ENCODE measurements at places on chromosomes 7 and 10. TPM values are rescaled to one million over a fixed set of nuclear protein-coding genes. Genes with fewer than 3 reads are reported as not detected.

GRCh38 chr10:3141351-3142005 lies 31.1 kb downstream of the PITRM1 start:
- no peaks in the 10 kb centered on the region for H3K4me1 ChIP-seq
- peaks cover 81% of the 10 kb centered on the region for H3K36me3 ChIP-seq
- no peaks in the 10 kb centered on the region for H3K27me3 ChIP-seq

DNA sequence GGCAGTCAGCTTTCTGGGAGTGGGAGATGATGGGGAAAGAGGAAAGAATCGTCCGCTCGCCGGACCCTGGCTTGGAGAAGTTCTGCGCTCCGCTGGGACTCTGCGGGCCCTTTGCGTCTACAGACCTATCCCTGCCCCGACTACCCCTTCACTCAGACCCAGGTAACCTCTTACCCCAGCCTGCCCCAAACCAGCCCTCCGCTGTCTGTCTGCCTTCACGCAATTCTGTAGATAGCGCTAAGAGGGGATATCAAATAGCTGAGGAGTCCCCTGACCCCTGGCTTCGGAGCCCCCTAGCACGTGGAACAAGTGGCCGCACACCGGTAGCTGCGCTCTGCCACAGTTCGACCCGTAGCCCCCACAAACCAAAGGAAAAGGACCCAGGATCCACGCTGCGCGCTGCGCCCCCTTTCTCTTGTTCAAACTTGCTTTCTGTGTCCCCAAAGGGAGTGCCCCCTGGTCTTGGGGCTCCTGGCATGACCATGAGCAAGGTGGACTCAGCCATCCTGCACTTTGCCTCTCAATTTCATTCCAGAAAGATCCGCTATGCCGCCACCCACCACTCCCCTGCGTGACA lies 7.0 kb downstream of the HOXA4 start:
- H3K27me3 ChIP-seq = peaks cover 100% of the 10 kb centered on the region
- no peak overlapping the region for H3K4me3 ChIP-seq
- H3K27ac ChIP-seq = no peak overlapping the region
- H3K36me3 ChIP-seq = no peaks in the 10 kb centered on the region

DNA sequence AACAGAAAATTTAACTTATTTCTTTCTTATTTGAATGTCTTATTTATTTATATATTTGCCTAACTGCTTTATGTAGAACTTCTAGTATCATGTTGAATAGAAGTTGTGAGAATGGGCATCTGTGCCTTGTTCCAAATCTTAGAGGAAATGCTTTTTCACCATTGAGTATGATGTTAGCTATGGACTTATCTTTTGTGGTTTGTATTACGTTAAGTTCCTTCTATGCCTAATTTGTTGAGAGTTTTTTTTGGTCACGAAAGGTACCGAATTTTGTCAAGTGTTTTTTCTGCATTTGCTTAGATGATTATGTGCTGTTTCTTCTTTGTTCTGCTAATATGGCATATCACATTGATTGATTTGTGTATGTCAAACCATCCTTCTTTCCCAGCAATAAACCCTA lies 161.0 kb upstream of the TRIM24 start:
- no peaks in the 10 kb centered on the region for H3K27me3 ChIP-seq
- no peaks in the 10 kb centered on the region for H3K4me1 ChIP-seq
- no peaks in the 10 kb centered on the region for H3K36me3 ChIP-seq
- no peak overlapping the region for H3K4me3 ChIP-seq
- H3K27ac ChIP-seq = no peak overlapping the region
- peak; percentile 84 for DNase-seq

- DNase-seq = no peak
- no peak overlapping the region for H3K27ac ChIP-seq
- H3K36me3 ChIP-seq = no peaks in the 10 kb centered on the region
- no peak overlapping the region for H3K4me3 ChIP-seq
- no peaks in the 10 kb centered on the region for H3K27me3 ChIP-seq
These were observed 24.6 kb upstream of the STEAP4 start for GRCh38 chr7:88331322-88331721.

DNA sequence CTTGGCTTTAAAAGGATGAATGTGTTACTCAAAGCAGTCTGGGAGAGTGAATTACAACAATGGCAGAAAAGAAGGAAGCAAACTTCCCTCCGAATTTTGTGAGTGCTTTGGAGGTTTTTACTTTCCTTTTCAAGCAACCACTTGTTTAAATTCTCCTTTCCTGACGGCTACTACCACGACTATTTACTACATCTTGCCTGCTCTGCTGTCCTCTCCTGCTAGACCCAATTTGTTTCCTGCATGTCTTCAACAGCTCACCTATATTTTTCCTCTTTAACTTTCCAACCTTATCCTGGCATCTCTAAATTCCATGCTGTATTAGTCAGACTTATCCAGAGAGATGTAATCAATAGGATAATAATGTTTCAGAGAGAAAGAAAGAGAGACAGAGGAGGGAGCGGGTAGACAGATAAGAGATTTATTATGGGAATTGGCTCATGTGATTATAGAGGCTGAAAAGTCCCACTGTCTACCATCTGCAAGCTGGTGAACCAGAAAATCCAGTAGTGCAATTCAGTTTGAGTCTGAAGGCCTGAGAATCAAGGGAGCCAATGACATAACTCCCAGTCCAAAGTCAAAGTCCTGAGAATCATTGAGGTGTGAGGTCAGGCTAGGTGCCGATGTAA lies 42.8 kb upstream of the SLC13A1 start:
- H3K36me3 ChIP-seq = no peaks in the 10 kb centered on the region
- no peaks in the 10 kb centered on the region for H3K27me3 ChIP-seq
- no peaks in the 10 kb centered on the region for H3K4me1 ChIP-seq
- H3K27ac ChIP-seq = no peak overlapping the region
- H3K4me3 ChIP-seq = no peak overlapping the region

- no peaks in the 10 kb centered on the region for H3K36me3 ChIP-seq
- H3K27me3 ChIP-seq = no peaks in the 10 kb centered on the region
- H3K4me1 ChIP-seq = peaks cover 19% of the 10 kb centered on the region
- H3K27ac ChIP-seq = no peak overlapping the region
- DNase-seq = no peak
These were observed 239.3 kb upstream of the SEMA3C start for GRCh38 chr7:81158189-81158588.

- H3K4me1 ChIP-seq = no peaks in the 10 kb centered on the region
- no peaks in the 10 kb centered on the region for H3K27me3 ChIP-seq
- no peaks in the 10 kb centered on the region for H3K36me3 ChIP-seq
These were observed 1079.9 kb upstream of the LRRTM3 start for GRCh38 chr10:65845916-65846315.

DNA sequence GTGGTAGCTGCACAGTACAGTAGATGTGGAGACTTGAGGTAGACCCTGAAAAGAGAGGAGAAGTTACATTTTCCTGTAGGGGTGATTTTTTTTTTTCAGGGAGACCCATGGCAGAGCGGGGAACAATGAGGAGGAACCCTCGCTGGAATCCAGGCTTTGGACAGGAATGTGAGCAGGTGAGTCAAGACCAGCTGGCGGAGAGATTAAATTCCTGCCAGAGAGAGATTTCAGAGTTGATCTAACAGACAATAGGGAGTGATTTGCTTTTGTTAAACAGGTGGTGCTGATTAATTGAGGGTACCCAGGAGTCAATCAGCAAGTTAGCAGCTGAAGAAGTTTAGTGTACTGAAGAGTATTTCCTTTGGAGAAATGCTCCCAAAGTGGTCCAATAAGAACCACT lies 41.6 kb upstream of the MINDY3 start:
- no peak for DNase-seq
- H3K36me3 ChIP-seq = no peaks in the 10 kb centered on the region
- no peak overlapping the region for H3K4me3 ChIP-seq
- H3K27ac ChIP-seq = no peak overlapping the region
- H3K4me1 ChIP-seq = no peaks in the 10 kb centered on the region

DNA sequence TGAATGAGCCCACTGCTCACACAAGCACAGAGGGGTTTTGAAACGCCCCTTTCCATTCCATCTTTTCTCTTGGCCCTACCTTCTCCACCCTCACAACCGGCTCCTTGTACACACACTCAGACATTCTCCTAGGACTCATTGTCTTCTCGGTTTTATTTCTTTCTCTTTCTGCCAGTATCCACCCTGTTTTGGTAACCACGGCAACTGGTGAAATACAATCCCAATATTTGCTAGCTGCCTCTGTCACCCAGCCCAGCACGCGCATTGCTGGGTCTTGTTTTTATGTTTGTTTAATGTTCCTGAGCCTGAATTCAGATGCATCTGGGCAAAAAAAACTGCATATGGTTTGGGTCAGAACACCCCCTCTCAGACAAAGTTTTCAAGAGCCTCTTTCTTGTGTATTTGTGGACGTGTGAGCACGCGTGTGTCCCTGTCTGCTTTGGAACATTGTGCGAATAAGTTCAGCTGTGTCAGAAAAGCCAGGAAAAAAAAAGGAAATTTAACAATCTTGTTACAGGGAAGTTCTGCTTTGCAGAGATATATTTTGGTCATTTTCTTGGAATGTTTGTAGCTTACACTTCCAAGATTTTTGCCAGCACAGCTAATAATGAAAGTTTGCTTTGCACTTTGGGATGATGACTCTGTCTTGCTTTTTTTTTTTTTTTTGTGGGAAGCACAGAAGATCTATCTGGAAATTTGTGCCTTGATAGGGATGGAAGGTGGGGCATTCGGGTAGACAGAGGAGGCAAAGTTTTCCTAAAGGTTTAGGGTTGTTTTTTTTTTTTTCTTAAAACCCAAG lies 225.9 kb downstream of the TRIL start:
- no peaks in the 10 kb centered on the region for H3K36me3 ChIP-seq
- H3K4me1 ChIP-seq = no peaks in the 10 kb centered on the region
- H3K27ac ChIP-seq = no peak overlapping the region
- no peak overlapping the region for H3K4me3 ChIP-seq

GRCh38 chr7:29484280-29484679 lies 79.4 kb upstream of the PRR15 start:
- no peaks in the 10 kb centered on the region for H3K27me3 ChIP-seq
- H3K36me3 ChIP-seq = no peaks in the 10 kb centered on the region
- H3K4me1 ChIP-seq = peaks cover 60% of the 10 kb centered on the region
- H3K4me3 ChIP-seq = no peak overlapping the region

DNA sequence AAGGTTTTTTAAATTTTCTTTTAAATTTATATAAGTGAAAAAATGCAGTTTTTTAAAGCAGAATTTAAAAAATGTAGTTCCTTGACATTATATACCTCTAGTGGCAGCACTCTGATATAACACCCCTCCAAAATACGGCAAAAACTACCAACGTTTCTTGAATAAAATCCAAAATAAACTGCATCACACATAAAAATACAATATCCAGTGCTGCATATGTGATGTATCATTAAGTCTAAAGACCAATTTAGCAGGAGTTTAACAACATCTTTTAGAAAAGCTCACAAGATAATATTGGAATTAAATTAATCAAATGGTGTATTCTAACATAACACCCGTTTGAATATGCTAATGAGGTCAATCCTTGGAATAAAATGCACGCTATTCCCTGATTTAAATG lies 1.4 kb downstream of the TCERG1L start:
- no peaks in the 10 kb centered on the region for H3K4me1 ChIP-seq
- H3K27ac ChIP-seq = no peak overlapping the region
- H3K27me3 ChIP-seq = peaks cover 44% of the 10 kb centered on the region
- DNase-seq = no peak

Gene PALS2
- 11.7 TPM for total RNA-seq

Gene SPDYE3
- not detected for total RNA-seq

Gene NAPEPLD
- 9.2 TPM for total RNA-seq

Gene TFR2
- total RNA-seq = 0.89 TPM

Data from cardiac muscle cell (in vitro differentiated cells and primary cell).